ENCODE measurements at places on chromosomes 7 and 10. TPM values are rescaled to one million over a fixed set of nuclear protein-coding genes. Genes with fewer than 3 reads are reported as not detected.

DNA sequence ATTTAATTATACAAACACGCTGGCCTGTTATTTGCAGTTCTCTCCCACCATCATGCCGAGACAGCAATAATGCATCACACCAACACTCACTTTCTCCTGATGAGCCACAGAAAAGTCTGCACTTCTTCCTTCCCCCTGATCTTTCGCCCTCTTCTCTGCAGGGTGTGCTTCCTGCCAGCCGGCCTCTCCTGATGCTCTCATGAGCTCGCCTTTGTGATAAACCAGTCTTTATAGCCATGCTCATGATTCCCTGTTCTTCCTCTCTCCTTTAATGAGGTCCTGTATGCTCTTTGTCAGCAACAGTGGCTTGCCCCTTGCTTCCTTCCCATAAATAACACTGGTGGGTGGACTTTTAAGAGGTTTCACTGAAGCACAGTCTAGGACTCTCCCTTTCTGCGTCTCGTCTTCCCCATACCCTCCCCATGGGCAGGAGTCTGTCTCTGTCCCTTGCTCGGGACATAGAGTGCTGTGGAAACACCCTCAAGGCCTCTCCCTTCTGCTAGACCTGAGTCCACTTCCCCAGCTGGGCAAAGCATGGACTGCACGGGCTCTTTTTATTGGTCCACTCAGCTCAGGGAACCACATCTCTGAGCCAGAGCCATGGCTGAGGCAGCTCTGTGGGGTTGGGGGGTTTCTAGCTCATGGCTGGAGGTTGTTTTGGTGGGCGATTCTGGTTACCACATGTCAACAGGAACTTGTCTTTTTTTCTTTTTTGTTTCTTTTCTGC is 133.9 kb downstream of the C10orf105 start:
- no peak for DNase-seq

- peak; percentile 63 for DNase-seq
Measured at GRCh38 chr10:113015201-113015600, 65.2 kb downstream of the TCF7L2 start.

DNA sequence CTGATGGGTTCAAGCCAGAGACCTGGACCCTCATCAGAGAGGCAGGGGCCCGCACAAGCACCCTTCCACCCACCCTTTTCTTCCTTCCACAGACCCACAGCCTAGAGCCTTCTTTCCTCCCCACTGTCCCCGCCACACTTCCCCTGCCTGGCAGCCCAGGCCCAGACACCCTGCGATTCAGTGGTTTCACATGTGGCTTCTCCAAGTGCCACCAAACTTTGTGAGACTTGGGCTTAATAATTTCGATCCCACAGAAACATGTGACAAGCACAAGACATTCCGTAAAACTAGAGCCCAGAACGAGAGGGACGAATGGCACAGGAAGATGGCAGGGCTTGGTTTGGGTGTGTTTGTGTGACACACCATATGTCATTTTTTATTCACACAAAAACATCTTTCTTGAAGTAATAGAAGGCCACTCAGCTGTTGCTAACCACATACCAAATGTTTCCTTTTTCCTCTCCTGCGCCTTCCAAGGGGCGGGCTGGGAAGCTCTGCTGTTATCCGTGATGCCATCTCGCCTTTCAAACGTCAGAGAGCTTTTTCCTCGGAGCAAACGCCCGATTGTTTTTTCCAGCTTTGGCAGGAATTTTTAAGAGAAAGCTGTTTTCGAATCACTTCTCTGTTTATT is 162.9 kb downstream of the GRK5 start:
- DNase-seq: no peak

Gene STEAP1B
- 0.40 TPM for total RNA-seq

Gene RNF133
- 2.3 TPM for total RNA-seq

DNA sequence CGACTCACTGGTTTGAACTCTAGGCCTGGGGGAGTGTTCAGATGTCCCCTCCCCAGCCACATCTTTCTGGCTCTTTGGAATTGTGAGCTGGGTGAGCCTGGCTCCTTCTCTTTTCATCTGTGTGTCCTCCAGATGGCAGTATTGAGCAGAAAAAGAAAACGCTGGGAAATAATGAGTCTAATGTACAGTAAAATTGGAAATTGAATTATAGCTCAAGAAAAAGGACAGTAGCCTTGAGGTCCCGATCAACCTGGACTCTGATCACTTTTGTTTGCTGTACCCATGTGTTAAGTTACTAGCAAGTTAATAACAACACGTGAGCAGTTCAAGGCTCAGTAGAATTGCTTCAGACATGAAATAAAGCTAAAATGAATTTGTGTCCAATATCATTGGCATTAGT is 77.9 kb downstream of the SNX10 start:
- peak; percentile 14 for DNase-seq

DNA sequence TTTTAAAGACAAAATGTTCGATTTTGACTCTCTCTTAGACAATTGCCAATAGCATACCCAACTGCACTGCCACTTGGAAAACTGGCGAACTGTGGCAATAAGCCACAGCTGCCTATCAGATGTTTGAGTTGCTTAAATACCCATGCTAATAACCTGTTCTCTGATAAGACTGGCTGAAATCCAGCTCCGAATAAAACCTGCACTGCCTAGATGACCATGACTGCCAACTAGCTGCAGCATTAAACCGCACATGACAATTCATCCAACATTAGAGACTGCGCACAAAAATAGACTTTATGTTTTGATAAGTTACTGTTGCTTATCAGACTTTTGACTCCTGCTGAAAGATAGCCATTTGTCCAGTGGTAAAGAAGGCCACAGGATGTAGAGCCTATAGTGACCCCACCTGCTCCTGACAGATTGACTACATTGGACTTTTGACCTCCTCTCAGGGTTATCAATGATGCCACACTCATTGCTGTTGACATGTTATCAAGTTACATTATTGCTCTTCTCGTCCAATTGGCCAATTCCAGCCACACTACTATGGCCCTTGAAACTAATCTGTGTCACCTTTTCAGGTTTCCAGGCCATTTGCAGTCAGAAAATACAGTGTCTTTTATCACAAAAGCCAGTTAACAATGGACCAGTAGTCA is 299.0 kb downstream of the HGF start:
- DNase-seq: peak; percentile 9

DNA sequence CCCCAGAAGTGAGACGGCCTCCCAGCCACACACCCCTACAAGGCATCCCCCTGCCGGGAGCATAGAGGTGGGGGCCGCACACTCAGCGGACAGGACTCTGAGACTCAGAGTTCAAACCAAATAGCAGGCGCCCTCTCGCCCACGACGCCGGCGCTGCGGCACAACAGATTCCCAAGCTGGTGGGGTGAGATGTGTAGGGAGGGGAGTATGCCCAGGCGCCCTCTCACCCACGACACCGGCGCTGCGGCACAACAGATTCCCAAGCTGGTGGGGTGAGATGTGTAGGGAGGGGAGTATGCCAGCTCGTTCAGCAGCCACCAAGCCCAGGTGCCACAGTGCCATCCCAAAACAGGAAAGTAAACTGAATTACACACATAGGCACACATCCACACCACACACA is 64.7 kb downstream of the TCERG1L start:
- DNase-seq: no peak

Gene SLC13A4
- total RNA-seq: 0.20 TPM

Gene UPK3B
- total RNA-seq: 1.5 TPM

Gene KCP
- total RNA-seq: 0.54 TPM

DNA sequence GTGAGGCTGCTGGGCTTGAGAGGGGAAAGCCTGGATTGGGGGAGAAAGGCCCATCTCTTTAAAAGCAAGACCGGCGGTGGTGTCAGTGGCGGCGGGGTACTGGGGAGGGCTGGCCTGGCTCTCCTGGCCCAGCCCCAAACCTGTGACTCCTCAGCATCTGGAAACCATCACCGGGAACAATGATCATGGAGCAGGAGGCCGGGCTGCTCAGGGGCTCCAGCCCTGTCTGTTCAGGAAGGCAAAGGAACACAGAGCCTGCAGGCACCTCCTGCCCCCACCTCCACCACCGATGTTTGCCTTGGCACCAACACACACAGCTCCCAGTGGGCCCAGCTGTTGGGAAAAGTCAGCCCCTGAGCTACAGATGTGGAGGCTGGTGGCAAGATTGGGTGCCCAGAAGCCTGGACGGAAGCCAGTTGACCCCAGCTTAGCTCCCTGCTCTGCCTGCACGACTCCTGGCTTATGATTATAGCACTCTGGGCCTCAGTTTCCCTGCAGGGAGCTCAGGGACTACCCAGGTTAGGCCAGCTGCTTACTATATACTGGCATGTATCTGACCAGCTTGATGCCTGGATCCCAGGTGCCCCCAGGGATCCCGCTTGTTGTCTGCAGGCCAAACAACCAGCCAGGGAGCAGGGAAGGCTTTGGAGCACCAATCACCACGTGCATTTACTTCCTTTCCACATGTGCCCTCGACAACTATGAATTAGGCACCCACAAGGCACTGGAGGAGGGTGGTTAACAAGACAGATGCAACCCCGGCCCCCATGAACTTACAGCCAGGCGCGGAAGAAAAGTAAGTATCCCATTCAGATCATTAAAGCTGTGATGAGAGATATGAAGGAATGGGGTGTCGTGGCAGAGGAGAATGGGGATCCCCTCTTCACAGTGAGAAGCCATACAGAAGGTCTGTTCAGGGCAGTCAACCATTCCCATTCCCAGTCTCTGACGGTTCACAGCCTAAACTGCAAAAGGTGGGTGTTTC is 37.3 kb downstream of the ZCCHC24 start:
- DNase-seq: peak; percentile 18

DNA sequence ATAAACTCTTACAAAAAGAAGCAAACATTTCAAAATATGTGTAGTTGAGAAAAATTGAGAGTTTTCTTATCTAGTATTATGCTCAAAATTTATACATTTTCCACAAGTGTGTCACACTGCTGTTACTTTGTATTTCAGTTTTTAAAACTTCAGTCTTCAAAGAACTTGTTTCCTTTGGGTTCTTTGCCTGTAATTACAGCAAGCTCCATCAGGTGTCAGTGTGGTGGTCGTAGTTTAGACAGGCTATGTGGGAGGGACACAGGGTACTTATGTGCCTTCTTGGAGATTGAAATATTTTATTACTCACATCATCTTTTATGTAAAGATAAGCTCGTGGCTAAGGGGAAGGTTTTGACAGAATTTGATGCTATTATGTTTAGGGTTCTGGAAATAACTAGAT is 360.5 kb downstream of the FGFR2 start:
- DNase-seq: no peak

- DNase-seq: no peak
Measured at GRCh38 chr7:90595342-90595800, 750 bp upstream of the CDK14 start.

DNA sequence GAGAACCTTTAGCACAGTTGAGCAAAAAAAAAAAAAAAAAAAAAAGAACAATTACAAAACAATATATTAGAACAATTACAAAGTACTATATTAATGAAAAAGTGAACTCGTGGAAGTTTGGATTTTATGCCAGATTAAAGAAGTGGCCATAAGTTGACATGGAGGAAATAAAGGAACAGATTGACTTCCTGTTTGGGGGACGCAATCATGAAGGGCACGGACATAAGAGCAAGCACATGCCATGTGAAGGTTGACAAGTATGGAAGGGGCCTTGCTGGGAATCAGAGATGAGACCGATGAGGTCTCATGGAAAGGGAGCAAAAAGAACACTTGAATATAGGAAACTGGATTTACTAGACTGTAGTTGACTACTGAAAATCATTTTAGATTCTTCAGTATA is 61.7 kb downstream of the ICA1 start:
- DNase-seq: no peak

Gene PCLO
- total RNA-seq: 11.8 TPM

Gene NKX1-2
- total RNA-seq: not detected

- DNase-seq: no peak
Measured at GRCh38 chr10:48776528-48776927, 91.9 kb downstream of the WDFY4 start.

GRCh38 chr7:22320416-22320815 is 36.5 kb downstream of the RAPGEF5 start:
- no peak for DNase-seq

Gene OR6B1
- not detected for total RNA-seq

Gene FAM204A
- total RNA-seq: 61.1 TPM

DNA sequence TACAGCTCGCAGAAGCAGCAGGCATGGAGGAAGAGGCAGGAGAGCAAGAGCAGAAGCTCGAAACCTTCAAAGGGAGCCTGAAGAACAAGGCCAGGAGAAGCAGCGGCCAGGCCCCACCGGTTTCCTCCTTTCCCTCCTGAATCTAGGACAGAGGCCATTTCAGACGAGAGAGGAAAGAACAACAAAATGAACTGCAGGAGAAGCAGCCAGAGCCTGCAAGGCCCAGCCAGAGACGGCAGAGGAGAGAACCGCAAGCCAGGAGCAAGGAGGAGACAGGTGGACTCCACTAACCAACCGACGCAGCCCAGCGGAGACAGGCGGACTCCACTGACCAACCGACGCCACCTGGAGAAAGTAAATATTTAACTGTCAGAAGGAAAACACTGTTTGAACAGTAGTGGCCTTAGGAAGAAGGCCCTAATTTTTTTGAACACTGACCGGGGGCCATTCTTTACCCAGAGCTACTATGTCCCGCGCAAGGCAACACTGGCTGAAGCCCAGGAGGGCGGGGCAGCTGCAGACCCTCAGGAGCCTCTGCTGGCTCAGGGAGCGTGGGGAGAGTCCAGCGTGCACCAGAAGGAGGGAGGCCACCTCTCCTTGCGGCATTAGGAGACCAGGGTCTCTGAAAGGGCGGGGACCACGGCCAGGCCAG is 559.2 kb downstream of the PTPRN2 start:
- DNase-seq: no peak

DNA sequence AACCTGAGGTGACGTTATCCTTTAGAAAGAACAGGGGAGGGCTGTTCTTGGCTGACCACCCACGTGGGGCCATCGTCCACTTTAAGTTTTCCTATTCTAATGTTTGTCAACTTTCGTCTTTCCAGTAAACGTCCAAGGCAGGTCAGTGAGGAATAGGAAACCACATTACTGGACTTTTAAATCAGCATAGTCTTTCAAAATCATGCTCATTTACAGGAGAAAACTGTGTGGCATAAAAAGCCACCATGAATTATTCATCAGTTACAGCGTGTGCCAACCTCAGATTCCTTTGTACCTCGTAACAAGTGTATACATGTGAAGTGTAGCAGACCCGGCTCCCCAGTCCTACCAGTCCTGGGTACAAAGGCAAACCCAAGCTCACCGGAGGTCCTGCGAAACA is 25.1 kb upstream of the ABLIM1 start:
- DNase-seq: no peak

GRCh38 chr7:69630292-69630691 is 32.0 kb downstream of the AUTS2 start:
- DNase-seq: no peak

Gene NXPH1
- not detected for total RNA-seq

- DNase-seq: no peak
Measured at GRCh38 chr7:139396323-139396951, 36.7 kb downstream of the LUC7L2 start.

GRCh38 chr10:91758303-91759146 is 39.7 kb upstream of the TNKS2 start:
- DNase-seq: no peak

GRCh38 chr10:116385311-116385710 is 42.3 kb upstream of the PNLIPRP3 start:
- DNase-seq: no peak
